Tibial nerve (tissue), 4 donors: ENCODE measurements at places on chromosomes 3 and 15. TPM values are rescaled to one million over a fixed set of nuclear protein-coding genes. Genes with fewer than 3 reads are reported as not detected.

Gene CYB561D2
- 20.4 TPM for total RNA-seq

DNA sequence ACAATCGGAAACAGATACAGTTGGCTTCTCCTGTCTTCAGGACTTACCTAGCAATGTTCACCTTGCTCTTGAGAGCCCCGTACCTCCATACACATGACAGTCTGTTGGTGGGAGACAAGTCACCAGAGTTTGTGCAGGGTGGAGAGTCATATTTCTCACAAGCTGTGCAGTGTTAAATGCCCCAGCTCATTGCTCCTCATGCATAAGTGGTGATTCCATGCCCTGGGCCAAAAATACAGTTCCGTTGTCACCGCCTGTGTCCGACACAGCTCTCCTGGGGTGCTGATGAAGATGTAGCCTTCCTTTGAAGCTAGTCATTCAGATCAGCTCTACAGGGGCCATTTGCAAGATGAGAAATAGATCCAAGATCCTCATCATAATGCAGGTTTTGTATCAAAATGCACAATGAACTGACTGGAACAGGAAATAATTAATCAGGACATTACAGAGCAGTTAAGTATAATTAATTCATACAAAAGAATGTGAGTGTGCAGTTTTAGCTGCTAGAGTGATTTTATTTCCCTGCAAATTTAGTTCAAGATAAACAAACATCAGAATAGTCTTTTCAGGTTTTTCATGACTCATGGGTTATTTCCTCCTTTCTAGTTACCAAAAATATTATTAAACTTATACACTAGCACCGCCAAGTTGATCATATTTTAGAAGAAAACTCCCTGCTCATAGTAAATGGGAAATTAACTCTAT is 66.5 kb downstream of the CD47 start:
- no peak overlapping the region for H3K4me3 ChIP-seq
- H3K27me3 ChIP-seq = no peaks in the 10 kb centered on the region
- no peaks in the 10 kb centered on the region for H3K36me3 ChIP-seq
- H3K4me1 ChIP-seq = no peaks in the 10 kb centered on the region
- no peak overlapping the region for H3K27ac ChIP-seq

- no peaks in the 10 kb centered on the region for H3K36me3 ChIP-seq
- no peaks in the 10 kb centered on the region for H3K27me3 ChIP-seq
- H3K4me3 ChIP-seq = no peak overlapping the region
- H3K4me1 ChIP-seq = no peaks in the 10 kb centered on the region
- DNase-seq = no peak
Measured at GRCh38 chr3:143888166-143888565, 39.9 kb upstream of the SLC9A9 start.

- H3K36me3 ChIP-seq = no peaks in the 10 kb centered on the region
- no peaks in the 10 kb centered on the region for H3K27me3 ChIP-seq
- H3K27ac ChIP-seq = no peak overlapping the region
Measured at GRCh38 chr15:65376767-65377104, 1.1 kb downstream of the IGDCC3 start.

DNA sequence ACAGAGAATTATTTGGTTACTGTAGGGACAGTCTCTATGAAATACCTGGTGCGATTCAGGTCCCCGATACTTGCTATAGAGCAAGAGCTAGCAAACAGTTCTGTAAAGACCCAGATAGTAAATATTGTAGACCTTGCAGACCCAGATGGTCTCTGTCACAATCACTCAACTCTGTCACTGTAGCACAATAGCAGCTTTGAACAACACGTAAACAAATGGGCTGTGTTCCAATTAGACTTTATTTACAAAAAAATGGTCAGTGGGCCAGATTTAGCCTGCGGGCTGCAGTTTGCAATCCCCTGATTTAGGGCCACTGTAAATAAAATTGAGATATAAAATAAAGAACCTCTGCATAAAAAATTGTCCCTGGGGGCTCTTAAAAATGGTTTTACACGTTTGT is 127.7 kb downstream of the SV2B start:
- no peaks in the 10 kb centered on the region for H3K36me3 ChIP-seq
- no peaks in the 10 kb centered on the region for H3K4me1 ChIP-seq
- no peaks in the 10 kb centered on the region for H3K27me3 ChIP-seq

DNA sequence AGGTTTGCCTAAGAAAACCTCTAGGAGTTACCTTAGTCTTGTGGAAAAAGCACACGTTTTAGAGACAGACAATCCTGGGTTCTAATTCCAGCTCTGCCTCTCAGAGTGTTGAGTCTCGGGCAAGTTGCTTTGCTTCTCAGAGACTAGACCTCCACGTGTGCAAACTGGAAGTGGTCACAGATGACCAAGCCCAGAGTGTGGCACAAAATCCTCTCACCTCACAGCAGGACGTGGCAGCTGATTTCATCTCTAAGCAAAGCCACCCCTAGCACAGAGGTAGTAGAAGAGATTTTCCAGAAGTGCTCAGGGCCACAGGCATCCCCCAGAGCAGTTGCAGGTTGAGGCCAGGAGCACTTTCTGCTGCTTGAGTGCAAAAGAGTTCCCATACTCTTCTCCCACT is 79.2 kb downstream of the CD47 start:
- H3K27me3 ChIP-seq = no peaks in the 10 kb centered on the region
- no peak for DNase-seq
- H3K4me1 ChIP-seq = no peaks in the 10 kb centered on the region
- H3K36me3 ChIP-seq = no peaks in the 10 kb centered on the region
- H3K27ac ChIP-seq = no peak overlapping the region
